A549 treated with CpdA at 1 μM for 4 hours (cell line): ENCODE measurements at places on chromosomes 6 and 20. TPM values are rescaled to one million over a fixed set of nuclear protein-coding genes. Genes with fewer than 3 reads are reported as not detected.

The SLA2 gene
- total RNA-seq, result 0.01 to 0.06 TPM in 2 of 5 replicates, not detected in the others

The PSMB8 gene
- 18.8 to 23.8 TPM (median 19.6 TPM) in 5 replicates for total RNA-seq

The DHX16 gene
- total RNA-seq, result 25.8 to 30.1 TPM (median 28.8 TPM) in 5 replicates

The OR12D3 gene
- not detected in 5 replicates for total RNA-seq

The OSER1 gene
- 45.8 to 57.0 TPM (median 53.3 TPM) in 5 replicates for total RNA-seq

The SYNDIG1 gene
- 1.5 to 2.2 TPM (median 2.0 TPM) in 5 replicates for total RNA-seq

The NR2E1 gene
- 0.03 to 0.09 TPM (median 0.05 TPM) in 3 of 5 replicates, not detected in the others for total RNA-seq

The LPIN3 gene
- total RNA-seq, result 8.7 to 13.0 TPM (median 10.4 TPM) in 5 replicates

The GPLD1 gene
- 0.66 to 1.2 TPM (median 1.1 TPM) in 5 replicates for total RNA-seq

The SLC22A23 gene
- 8.4 to 12.1 TPM (median 10.6 TPM) in 5 replicates for total RNA-seq

The CCND3 gene
- total RNA-seq, result 121 to 200 TPM (median 182 TPM) in 5 replicates
